ENCODE measurements at places on chromosomes 12 and 14.

- peaks cover 26% of the 10 kb centered on the region for H3K36me3 ChIP-seq
- H3K4me3 ChIP-seq: peak overlapping the region; percentile 33
- H3K4me1 ChIP-seq: peaks cover 44% of the 10 kb centered on the region
- DNase-seq: no peak
- peak overlapping the region; percentile 75 for H3K27ac ChIP-seq
Observed at GRCh38 chr12:75489187-75489586, 8.6 kb downstream of the GLIPR1 start.

DNA sequence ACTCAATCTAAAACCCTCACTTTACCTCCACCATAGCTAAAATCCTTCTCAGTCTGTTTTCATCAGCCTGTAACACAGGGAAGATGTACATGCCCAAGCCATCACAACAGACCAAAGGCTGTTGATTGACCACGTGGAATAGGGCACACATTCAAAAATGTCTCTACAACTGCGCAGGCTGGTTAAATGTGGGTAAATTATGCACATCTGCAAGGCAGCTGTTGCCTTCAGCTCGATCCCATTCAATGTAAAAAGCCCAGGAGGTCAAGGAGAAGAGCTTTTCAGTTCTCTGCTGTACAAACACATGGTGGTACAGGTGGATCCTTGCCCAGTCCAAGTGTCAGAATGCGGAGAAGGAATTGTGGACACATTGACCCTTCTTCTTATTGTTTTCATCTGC is 354.0 kb downstream of the FLRT2 start:
- H3K27ac ChIP-seq: no peak overlapping the region
- H3K36me3 ChIP-seq: no peaks in the 10 kb centered on the region
- no peaks in the 10 kb centered on the region for H3K27me3 ChIP-seq
- no peak for DNase-seq
- no peaks in the 10 kb centered on the region for H3K4me1 ChIP-seq

GRCh38 chr12:63323942-63324341 is 172.9 kb upstream of the AVPR1A start:
- no peaks in the 10 kb centered on the region for H3K27me3 ChIP-seq
- H3K4me1 ChIP-seq: no peaks in the 10 kb centered on the region
- DNase-seq: no peak
- H3K36me3 ChIP-seq: no peaks in the 10 kb centered on the region
- no peak overlapping the region for H3K4me3 ChIP-seq

GRCh38 chr12:12902036-12902435 is 10.7 kb downstream of the GPRC5A start:
- DNase-seq: no peak
- H3K27ac ChIP-seq: no peak overlapping the region
- H3K4me1 ChIP-seq: peaks cover 13% of the 10 kb centered on the region
- H3K36me3 ChIP-seq: no peaks in the 10 kb centered on the region

- H3K27ac ChIP-seq: peak overlapping the region; percentile 85
- peaks cover 25% of the 10 kb centered on the region for H3K4me1 ChIP-seq
- H3K36me3 ChIP-seq: peaks cover 51% of the 10 kb centered on the region
- no peak overlapping the region for H3K4me3 ChIP-seq
Observed at GRCh38 chr14:50762001-50762930, 68.7 kb downstream of the NIN start.

DNA sequence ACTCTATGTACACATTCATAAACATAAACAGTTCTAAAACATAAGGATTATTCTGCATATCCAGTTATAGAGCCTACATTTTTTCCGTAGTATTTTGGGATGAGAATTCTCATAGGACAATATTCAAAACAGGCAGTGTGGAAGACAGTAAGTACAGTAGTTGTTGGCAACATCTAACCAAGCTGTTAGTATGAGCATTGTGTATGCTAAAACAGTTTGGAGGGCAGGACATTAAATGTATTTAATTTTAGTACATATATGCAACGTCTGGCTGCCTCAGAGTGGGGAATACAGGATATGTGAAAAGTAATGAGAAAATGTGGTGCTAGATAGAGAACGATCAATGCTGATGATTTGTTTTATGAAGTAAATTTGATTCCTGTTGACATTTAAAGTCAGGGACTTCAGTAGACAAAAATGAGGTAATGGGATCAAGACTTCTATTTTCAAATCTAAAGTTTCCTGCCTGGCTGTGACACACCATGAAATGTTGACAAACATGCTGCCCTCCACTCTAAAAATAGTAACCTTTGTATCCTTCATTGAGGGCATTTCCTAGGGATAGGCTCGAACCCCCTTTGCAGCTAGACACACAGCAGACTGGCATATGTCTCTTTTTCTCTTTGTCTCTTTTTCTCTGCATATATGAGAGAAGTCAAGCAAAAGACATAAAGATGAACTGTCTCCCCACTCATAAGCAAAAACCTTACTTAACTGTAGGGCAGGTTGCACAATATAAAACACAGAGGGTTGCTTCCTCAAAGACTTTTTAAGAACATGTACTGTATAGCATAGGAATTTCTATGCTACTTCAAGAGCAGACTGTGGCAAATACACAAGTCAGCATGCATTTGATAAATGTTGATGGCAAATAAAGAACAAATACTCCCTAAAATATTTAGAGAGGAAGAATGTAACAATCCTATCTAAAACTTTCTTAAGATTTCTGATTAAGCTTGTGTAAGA is 75.5 kb upstream of the GTF2A1 start:
- H3K4me1 ChIP-seq: no peaks in the 10 kb centered on the region
- H3K27ac ChIP-seq: no peak overlapping the region
- peaks cover 3% of the 10 kb centered on the region for H3K27me3 ChIP-seq
- no peak overlapping the region for H3K4me3 ChIP-seq
